ENCODE measurements at places on chromosomes 3 and 15. TPM values are rescaled to one million over a fixed set of nuclear protein-coding genes. Genes with fewer than 3 reads are reported as not detected.

GPR160 gene
- total RNA-seq, result 200 TPM

IQCH gene
- 0.94 TPM for total RNA-seq

KLHDC8B gene
- 3.9 TPM for total RNA-seq

SPESP1 gene
- 1.9 TPM for total RNA-seq

EPHB1 gene
- total RNA-seq, result 0.18 TPM

DNA sequence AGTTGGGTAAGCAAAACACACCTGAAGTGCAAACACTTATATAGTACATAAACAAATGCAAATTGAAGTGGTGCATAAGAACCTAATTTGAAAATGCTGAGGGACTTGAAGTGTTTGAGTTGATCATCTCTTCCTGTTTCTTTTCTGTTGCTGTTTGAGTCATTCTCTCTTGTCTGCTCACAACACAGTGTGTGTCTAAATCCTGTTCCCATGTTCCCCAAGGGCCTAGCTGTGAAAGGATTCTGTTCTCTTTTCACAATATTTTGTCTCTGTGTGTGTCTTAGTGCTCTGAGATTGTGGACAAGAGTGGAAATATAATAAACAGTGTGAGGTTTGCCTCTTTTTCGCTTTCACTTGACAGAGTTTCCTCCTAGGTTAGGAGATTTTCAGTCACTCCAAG lies 6.1 kb downstream of the CD96 start:
- H3K27ac ChIP-seq, result peak overlapping the region; percentile 62
- no peak for DNase-seq
- no peaks in the 10 kb centered on the region for H3K4me1 ChIP-seq
- no peaks in the 10 kb centered on the region for H3K27me3 ChIP-seq
- H3K36me3 ChIP-seq, result no peaks in the 10 kb centered on the region

DNA sequence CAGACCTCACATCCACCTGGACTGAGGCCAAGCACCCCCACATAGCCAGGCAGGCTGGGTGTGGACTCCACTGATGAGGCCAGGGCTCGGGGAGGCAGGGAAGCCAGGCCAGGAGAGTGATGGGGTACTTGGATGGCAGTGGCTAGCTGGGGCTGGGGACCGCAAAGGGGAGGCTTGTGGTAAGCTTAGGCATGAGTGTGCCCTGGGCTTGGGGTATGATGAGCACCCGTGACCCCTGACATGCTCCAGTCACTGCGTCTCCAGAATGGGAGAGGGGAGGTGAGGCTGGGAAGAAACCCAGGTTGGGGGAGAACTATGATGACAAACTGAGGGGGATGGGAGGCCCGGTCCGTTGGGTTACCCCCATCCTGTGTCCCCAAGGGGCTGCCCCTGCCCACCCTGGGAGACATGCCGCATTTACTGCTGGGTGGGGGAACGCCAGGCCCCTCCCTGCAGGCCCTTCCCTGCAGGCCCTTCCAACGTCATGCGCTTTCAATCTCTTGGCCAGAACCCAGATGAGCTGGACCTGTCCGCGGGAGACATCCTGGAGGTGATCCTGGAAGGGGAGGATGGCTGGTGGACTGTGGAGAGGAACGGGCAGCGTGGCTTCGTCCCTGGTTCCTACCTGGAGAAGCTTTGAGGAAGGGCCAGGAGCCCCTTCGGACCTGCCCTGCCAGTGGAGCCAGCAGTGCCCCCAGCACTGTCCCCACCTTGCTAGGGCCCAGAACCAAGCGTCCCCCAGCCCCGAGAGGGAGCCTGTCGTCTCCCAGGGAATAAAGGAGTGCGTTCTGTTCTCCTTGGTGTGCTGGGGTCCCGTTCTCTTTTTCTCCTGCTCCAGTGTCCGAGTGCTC lies 34.1 kb downstream of the TSPAN3 start:
- H3K4me3 ChIP-seq, result no peak overlapping the region
- no peak overlapping the region for H3K27ac ChIP-seq
- no peak for DNase-seq
- no peaks in the 10 kb centered on the region for H3K27me3 ChIP-seq
- peaks cover 8% of the 10 kb centered on the region for H3K4me1 ChIP-seq

GRCh38 chr3:97958396-97958795 lies 13.8 kb downstream of the RIOX2 start:
- no peaks in the 10 kb centered on the region for H3K36me3 ChIP-seq
- H3K4me3 ChIP-seq, result no peak overlapping the region
- H3K27me3 ChIP-seq, result no peaks in the 10 kb centered on the region
- DNase-seq, result no peak
- H3K27ac ChIP-seq, result no peak overlapping the region

DNA sequence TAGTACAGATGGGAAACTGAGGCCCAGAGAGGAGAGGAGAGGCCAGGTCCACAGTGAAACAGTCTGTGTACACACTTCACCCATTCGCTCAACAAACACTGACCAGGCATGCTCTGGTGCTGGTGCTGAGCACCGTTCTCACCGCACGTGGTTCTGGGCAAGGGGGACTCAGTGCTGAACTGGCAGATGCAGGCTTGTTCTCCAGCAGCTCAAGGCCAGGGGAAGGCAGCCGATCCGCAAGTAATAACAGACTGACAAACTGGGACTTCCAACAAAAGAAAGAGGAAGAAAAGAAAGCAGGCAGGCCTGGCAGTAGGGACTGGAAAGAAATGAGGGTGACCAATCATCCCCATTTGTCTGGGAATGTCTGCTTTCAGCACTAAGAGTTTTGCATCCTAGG lies 25.6 kb upstream of the LINGO1 start:
- no peaks in the 10 kb centered on the region for H3K27me3 ChIP-seq
- no peak overlapping the region for H3K4me3 ChIP-seq
- H3K4me1 ChIP-seq, result no peaks in the 10 kb centered on the region
- H3K36me3 ChIP-seq, result no peaks in the 10 kb centered on the region
- no peak overlapping the region for H3K27ac ChIP-seq
- DNase-seq, result no peak

- H3K27me3 ChIP-seq, result no peaks in the 10 kb centered on the region
- no peak overlapping the region for H3K4me3 ChIP-seq
- H3K4me1 ChIP-seq, result no peaks in the 10 kb centered on the region
- DNase-seq, result no peak
- no peaks in the 10 kb centered on the region for H3K36me3 ChIP-seq
- no peak overlapping the region for H3K27ac ChIP-seq
Measured at GRCh38 chr3:46316206-46316605, 37.7 kb upstream of the CCR2 start.

- no peaks in the 10 kb centered on the region for H3K27me3 ChIP-seq
- no peak overlapping the region for H3K27ac ChIP-seq
Measured at GRCh38 chr3:150412561-150413231, 4.6 kb downstream of the TSC22D2 start.

DNA sequence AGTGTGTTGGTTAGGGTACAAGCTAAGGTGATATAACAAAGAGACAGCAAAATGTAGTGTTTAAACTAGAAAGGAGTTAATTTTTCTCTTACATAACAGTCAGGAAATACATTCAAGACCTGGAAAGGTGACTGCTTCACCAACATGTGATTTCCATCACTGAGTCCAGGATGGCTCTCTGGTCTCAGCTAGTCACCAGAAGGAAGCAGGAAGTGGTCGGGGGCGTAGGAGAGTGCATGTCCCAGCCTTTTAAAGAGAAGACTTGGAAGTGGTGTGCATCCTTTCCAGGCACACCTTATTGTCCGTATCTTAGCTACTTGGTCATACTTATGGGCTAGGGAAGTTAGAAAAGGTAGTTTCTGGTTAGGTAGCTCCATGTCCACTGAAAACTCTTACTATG lies 11.1 kb upstream of the UBE2Q2 start:
- H3K27ac ChIP-seq, result no peak overlapping the region
- H3K4me1 ChIP-seq, result no peaks in the 10 kb centered on the region
- H3K27me3 ChIP-seq, result no peaks in the 10 kb centered on the region
- H3K36me3 ChIP-seq, result no peaks in the 10 kb centered on the region

- no peaks in the 10 kb centered on the region for H3K4me1 ChIP-seq
- no peaks in the 10 kb centered on the region for H3K27me3 ChIP-seq
- H3K4me3 ChIP-seq, result peak overlapping the region; percentile 49
- peak overlapping the region; percentile 81 for H3K27ac ChIP-seq
- DNase-seq, result peak; percentile 60
- H3K36me3 ChIP-seq, result no peaks in the 10 kb centered on the region
Measured at GRCh38 chr3:150703299-150703755, 393 bp downstream of the ERICH6 start.

GRCh38 chr3:25820366-25820765 lies 30.5 kb downstream of the OXSM start:
- no peaks in the 10 kb centered on the region for H3K4me1 ChIP-seq
- H3K27ac ChIP-seq, result no peak overlapping the region
- no peaks in the 10 kb centered on the region for H3K36me3 ChIP-seq
- H3K27me3 ChIP-seq, result no peaks in the 10 kb centered on the region
- H3K4me3 ChIP-seq, result no peak overlapping the region
- no peak for DNase-seq

- no peaks in the 10 kb centered on the region for H3K27me3 ChIP-seq
- no peak for DNase-seq
- H3K27ac ChIP-seq, result no peak overlapping the region
- no peaks in the 10 kb centered on the region for H3K36me3 ChIP-seq
- no peaks in the 10 kb centered on the region for H3K4me1 ChIP-seq
Measured at GRCh38 chr3:69239063-69239462, 116.7 kb upstream of the LMOD3 start.

GRCh38 chr3:133570139-133570936 lies 3.1 kb upstream of the CDV3 start:
- H3K27ac ChIP-seq, result no peak overlapping the region
- no peak for DNase-seq
- H3K36me3 ChIP-seq, result no peaks in the 10 kb centered on the region
- peaks cover 12% of the 10 kb centered on the region for H3K4me1 ChIP-seq
- no peaks in the 10 kb centered on the region for H3K27me3 ChIP-seq

DNA sequence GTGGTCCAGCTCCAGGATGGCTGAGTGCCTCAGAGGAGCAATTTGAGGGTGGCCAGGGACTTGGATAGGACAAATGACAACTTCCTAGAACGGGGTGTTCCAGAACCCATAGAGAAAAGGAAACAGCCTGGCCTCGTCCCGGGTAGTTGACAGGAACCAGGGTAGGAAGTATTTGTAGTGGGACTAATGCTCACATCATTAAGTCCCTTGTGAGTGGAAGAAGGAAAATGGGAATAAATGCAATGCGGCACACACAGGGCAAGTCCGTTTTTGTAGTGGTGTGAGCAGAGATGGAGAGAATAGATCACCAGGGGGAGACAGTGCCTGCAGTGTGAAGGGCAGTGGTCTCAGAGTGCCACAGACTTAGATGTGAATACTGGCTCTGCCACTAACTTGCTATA lies 19.6 kb downstream of the TIMP4 start:
- H3K27me3 ChIP-seq, result no peaks in the 10 kb centered on the region
- no peak overlapping the region for H3K27ac ChIP-seq
- H3K36me3 ChIP-seq, result no peaks in the 10 kb centered on the region
- H3K4me3 ChIP-seq, result no peak overlapping the region
- no peak for DNase-seq

DNA sequence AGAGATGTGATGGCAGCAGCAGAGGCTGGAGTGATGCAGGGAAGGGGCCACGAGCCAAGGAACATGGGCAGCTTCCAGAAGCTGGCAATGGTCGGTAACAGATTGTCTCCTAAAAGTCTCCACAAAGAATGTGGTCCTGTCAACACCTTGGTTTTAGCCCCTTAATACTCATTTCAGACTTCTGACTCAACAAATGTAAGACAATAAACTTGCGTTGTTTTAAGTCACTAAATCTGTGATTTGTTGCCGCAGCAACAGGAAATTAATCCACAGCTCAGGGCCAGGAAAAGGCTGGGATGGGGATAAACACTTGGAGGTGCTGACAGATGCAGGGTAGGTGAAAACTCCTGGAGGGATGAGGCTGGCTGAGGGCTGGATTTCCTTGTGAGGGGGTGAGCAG lies 69.9 kb downstream of the OXNAD1 start:
- no peak for DNase-seq
- peaks cover 16% of the 10 kb centered on the region for H3K4me1 ChIP-seq
- H3K27ac ChIP-seq, result no peak overlapping the region
- no peaks in the 10 kb centered on the region for H3K36me3 ChIP-seq

DNA sequence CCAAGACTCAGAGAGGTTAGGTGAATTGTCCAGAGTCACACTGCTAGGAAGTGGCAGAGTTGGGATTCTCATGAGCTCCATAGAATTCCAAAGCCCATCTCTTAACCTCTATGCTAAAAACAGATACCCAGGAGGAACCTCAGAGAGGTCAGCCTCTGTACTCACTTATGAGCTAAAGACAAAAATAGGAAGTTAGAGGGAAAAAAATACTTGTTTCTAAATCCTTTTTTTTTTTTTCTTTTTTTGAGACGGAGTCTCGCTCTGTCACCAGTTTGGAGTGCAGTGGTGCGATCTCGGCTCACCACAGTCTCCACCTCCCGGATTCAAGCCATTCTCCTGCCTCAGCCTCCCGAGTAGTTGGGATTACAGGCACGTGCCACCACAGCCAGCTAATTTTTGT lies 31.4 kb downstream of the FSD2 start:
- no peak overlapping the region for H3K27ac ChIP-seq
- no peak overlapping the region for H3K4me3 ChIP-seq
- H3K4me1 ChIP-seq, result no peaks in the 10 kb centered on the region
- DNase-seq, result no peak
- no peaks in the 10 kb centered on the region for H3K36me3 ChIP-seq

GRCh38 chr15:61503383-61503969 lies 274.4 kb upstream of the RORA start:
- H3K36me3 ChIP-seq, result no peaks in the 10 kb centered on the region
- H3K27ac ChIP-seq, result no peak overlapping the region
- DNase-seq, result no peak
- no peaks in the 10 kb centered on the region for H3K4me1 ChIP-seq
- no peaks in the 10 kb centered on the region for H3K27me3 ChIP-seq
- no peak overlapping the region for H3K4me3 ChIP-seq

- DNase-seq, result no peak
- H3K27me3 ChIP-seq, result no peaks in the 10 kb centered on the region
- H3K36me3 ChIP-seq, result no peaks in the 10 kb centered on the region
- no peak overlapping the region for H3K27ac ChIP-seq
- H3K4me1 ChIP-seq, result no peaks in the 10 kb centered on the region
Measured at GRCh38 chr3:117603097-117603496, 893.5 kb downstream of the TUSC7 start.

GRCh38 chr15:39407116-39407515 lies 173.8 kb upstream of the THBS1 start:
- H3K27ac ChIP-seq, result no peak overlapping the region
- H3K4me1 ChIP-seq, result no peaks in the 10 kb centered on the region
- no peaks in the 10 kb centered on the region for H3K36me3 ChIP-seq
- DNase-seq, result no peak
- H3K27me3 ChIP-seq, result no peaks in the 10 kb centered on the region

GRCh38 chr15:63480441-63480821 lies 24.0 kb upstream of the USP3 start:
- no peaks in the 10 kb centered on the region for H3K36me3 ChIP-seq
- H3K4me1 ChIP-seq, result peaks cover 34% of the 10 kb centered on the region
- DNase-seq, result no peak
- H3K27ac ChIP-seq, result peak overlapping the region; percentile 85
- no peaks in the 10 kb centered on the region for H3K27me3 ChIP-seq
- no peak overlapping the region for H3K4me3 ChIP-seq

DNA sequence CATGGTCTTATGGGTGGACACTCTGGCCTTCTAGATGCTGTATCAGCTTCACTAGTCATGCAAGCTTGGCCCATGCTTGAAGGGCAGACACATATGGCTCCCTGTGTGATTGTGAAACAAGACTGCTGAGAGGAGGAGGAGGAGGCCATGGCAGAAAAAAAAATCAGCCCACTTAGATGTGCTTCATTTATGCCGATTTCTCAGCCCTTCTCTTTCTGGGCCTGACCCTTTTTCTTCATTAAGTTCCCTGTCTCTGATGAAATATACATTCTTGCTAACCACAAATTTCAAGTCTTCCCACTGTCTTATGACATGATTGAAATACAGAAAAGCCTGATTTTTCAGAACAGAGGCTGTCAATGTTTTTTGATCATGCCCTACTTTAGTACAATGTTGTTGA lies 213.0 kb upstream of the FEZF2 start:
- no peak overlapping the region for H3K27ac ChIP-seq
- no peaks in the 10 kb centered on the region for H3K4me1 ChIP-seq
- H3K27me3 ChIP-seq, result no peaks in the 10 kb centered on the region
- DNase-seq, result no peak
- no peak overlapping the region for H3K4me3 ChIP-seq
- no peaks in the 10 kb centered on the region for H3K36me3 ChIP-seq

Data from Peyer's patch (tissue), 4 donors.